M059J (cell line): ENCODE measurements at places on chromosomes 6 and 20. TPM values are rescaled to one million over a fixed set of nuclear protein-coding genes. Genes with fewer than 3 reads are reported as not detected.

GRCh38 chr6:26483727-26484126 is 16.4 kb upstream of the BTN1A1 start:
- no peak for DNase-seq

FOXQ1 gene
- not detected in 2 replicates for total RNA-seq

- DNase-seq: no peak
Measured at GRCh38 chr6:3299221-3299620, 40.5 kb downstream of the PSMG4 start.

- DNase-seq: no peak
Measured at GRCh38 chr20:22582386-22582963, 1.9 kb downstream of the FOXA2 start.

- DNase-seq: peak; percentile 38
Measured at GRCh38 chr6:71419217-71420094, 130.8 kb downstream of the OGFRL1 start.

DNA sequence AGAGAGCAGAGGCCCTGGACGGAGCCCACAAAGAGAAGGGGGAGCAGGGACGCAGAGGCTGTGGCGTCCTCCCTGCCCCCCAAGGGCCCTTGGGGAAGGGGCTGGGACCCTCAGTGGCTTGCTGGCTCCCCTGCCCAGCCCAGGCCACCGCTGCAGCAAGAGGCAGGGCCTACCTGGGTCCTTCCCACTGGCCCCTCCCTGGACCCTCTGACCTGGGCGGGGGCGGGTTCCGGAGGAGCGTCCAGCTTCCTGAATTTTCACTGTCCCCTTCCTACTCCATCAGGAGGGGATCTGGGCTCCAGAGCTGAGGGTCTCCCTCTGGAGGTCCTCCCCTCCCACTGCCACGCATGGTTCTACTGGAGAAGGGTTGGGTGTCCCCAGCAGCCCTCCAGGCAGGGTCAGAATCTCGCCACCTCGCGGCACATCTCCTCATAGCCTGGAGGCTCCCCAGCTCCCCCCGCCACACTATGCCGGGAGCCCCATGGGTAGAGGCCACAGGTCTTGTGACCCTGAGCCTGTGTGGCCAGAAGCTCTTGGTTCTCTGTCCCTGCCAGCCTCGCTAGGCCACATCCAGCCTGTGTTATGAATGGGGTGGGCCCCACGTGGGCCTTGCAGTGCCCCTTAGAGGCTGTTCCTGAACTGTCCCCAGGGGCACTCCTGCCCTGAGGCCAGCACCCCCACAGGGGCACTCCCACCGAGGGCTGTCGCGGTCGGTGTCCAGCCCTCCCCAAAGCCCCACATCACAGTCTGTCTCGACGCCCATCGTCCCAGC is 1.0 kb upstream of the SOX18 start:
- no peak for DNase-seq

SLC12A5 gene
- total RNA-seq: 0.37 and 1.8 TPM in 2 replicates

DNA sequence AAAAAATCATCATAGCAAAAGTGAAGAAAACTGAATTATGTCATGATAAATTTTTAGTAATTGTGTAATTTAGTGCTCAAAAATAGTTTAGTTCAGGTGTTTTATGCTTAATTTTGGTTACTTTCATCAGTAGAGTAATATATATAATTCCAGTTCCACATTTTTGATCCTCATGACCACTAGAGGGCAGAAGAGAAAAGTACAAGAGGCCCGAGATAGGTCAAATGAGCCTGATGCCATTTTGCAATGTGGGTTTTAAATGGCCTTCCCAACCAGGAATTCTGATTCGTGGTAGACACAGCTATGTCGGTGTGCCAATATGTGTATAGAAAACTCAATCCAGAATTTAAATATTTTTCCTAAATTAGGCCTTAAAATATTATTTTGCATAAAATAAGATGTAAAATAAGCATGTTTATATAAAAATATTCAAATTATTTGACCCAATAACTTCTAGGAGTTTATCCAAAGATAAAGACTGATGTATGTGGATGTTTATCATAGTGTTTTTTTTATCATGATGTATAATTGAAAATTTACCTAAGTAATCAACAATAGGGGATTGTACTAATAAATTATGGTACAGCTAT is 159.7 kb upstream of the RPS6KA2 start:
- DNase-seq: peak; percentile 65

DNA sequence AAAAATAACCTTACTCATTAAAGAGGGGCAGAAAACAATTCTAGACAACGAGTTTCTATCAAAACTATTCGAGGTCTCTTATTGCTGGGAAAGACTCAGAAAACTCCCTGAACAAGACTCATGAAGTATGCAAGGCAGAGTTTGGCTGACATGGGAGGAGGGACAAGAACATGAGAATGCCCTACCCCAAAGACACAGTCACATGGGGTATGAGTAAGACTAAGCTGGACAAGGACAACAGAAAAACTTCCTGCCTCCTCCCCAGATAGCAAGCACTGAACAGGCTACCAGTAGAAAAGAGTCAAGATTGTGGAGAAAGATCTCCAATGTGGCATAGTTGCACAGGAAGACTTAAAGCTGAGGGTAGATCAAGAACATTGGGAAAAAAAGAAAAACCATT is 39.7 kb upstream of the PHIP start:
- DNase-seq: peak; percentile 18

PPIL6 gene
- total RNA-seq: 2.1 and 9.6 TPM in 2 replicates

DNA sequence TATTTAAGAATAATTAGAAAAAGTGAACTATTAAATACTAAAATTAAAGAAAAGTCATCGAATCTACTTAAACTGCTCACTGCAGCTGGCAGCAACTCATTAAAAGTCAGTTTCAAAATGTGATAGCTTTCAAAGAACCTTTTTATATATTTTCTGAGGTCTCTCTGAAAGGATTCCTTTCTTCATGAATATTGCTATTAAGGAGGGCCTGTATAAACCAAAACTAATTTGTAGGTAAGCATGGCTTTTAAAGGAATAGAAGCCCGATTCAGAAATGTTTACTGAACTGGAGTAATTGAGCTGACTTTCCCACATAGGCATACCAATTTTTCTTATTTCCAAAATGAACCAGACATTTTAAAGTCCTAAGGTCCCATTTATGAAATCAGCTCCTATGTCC is 41.2 kb upstream of the ENPP1 start:
- no peak for DNase-seq

- DNase-seq: peak; percentile 88
Measured at GRCh38 chr20:38001173-38001875, 31.9 kb downstream of the TTI1 start.

DNA sequence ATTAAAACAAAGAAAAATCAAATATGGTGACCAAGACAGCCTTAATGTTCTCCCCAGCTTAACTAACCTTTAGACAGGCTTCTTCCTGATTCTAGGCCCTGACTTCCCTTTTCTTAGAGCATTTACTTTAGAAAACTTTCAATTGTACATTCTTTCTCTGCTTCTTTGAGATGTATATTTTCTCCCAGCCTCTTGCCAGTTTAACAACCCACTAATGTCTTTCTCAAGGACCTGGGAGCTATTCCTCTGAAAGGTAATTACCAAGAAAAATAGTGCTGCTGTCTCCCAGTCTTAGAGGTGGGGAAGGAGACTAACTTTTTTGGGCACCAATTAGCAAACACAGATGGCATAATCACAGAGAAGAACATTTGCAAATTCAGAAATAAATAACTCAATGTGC is 62.8 kb upstream of the KCNQ5 start:
- DNase-seq: no peak

DNA sequence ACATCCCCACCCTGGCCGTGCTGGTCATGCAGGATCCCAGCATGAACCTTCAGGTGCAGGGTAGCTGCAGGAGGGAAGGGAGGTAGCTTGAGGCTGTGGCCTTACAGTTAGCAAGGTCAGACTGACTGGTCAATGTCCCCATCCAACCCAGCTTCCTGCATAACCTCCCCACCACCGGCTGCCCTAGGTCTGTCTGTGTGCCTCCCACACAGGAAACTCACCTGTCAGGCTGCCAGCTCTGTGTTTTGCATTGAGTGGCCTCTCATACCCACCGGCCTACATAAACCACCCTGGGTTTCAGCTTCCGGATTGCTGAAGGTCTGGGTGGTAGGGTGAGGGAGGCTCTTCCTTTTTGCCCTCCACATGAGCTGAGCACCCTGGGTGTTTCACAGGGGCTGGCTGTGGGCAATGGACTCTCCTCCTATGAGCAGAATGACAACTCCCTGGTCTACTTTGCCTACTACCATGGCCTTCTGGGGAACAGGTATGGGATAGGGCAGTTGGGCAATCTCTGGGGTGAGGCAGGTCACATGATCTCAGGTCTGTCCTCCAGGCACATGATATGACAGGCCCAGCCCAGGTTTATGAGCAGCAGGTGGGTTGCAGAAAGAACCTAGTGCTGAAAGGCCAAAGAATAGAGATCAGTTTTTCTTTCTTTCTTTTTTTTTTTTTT is 1.8 kb downstream of the CTSA start:
- no peak for DNase-seq

- no peak for DNase-seq
Measured at GRCh38 chr6:161108916-161109315, 117.3 kb downstream of the MAP3K4 start.

THBD gene
- 31.5 and 45.2 TPM in 2 replicates for total RNA-seq

GRCh38 chr6:139587469-139587868 is 213.0 kb upstream of the CITED2 start:
- DNase-seq: peak; percentile 99

DNA sequence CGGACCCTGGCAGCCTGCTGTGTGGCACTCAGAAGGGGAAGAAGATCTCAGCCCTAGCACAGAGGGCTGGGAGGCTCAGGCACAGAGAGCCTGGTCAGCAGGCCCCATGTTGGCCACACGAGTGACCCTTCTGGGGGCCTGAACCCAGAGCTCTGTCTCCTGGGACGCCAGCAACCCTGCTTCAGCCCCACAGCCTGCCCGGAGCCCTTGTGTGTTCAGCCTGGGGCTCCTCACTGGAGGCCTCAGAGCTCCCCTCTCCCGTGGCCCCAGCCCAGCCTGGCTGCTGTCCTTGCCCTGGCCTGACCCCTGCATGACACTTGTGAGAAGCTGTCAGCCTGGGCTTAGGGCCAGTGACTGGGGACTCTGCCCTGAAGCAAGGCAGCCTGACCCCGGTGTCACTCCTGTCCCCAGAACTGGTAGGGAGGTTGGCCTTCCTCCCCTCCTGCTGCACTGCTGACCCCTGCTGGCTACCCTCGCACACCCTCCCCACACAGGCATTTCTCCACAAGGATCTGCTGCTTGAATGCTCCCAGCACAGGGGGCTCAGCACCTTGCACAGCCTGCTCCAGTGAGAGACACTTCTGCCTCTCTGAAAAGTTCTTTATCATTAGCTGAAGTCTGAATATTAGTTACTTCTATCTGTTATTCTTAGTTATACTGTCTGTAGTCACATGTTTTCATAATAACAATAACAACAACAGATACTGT is 15.4 kb upstream of the IP6K3 start:
- DNase-seq: peak; percentile 55

GRCh38 chr6:63864671-63865318 is 229.2 kb downstream of the PHF3 start:
- no peak for DNase-seq

DNA sequence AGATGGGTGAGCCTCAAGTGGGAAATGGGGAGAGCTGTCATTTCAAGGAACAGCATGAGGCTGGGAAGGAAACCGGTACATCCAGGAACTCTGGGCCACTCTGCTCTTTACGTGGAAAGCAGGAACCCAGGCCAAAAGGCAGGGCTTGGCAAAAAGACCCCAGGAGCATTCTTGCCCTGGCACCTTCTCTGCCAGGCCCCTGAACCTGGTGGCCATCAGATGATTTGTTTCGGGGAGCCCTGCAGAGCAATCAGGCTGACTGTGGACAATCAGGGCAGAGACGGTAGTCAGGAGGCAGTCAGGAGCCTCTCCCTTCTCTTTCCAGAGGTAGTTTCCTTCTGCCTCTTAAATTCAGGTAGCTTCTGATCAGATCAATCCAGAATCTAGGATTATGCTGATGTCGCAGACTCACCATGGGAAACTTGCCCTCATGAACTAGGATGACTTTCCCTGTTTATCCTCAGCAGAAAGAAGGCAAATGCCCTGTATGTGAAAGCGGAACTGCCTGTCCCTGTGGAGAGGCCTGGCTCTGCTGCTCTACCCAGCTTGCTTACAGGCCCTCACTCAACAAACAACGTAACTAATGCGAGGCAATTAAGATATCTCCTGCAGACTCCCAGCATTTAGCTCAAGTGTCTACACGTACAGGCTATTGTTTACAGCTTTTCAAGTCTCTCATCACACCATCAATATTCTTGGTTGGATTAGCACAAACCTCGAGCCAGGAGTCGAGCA is 36.6 kb downstream of the EZR start:
- no peak for DNase-seq

DNA sequence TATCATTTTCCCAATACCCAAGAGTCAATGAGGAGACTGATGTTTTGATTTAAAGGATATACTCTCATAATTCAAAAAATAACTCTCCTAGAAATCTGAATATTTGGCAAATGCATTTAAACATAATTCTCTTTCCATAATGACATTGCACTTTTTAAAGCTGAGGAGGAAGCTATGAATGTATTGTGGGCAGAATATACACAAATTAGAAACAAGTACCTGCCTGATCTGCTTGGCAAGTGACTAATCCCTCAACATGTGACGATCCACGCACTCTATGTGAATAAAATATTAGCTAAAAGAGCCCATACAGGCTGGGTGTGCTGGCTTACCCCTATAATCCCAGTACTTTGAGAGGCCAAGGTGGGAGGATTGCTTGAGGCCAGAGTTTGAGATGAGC is 88.3 kb upstream of the CCDC28A start:
- no peak for DNase-seq

CRISP3 gene
- not detected in 2 replicates for total RNA-seq

GRCh38 chr6:36180126-36180525 is 16.4 kb upstream of the BRPF3 start:
- DNase-seq: no peak

- DNase-seq: no peak
Measured at GRCh38 chr6:39952167-39952566, 17.9 kb upstream of the MOCS1 start.

DNA sequence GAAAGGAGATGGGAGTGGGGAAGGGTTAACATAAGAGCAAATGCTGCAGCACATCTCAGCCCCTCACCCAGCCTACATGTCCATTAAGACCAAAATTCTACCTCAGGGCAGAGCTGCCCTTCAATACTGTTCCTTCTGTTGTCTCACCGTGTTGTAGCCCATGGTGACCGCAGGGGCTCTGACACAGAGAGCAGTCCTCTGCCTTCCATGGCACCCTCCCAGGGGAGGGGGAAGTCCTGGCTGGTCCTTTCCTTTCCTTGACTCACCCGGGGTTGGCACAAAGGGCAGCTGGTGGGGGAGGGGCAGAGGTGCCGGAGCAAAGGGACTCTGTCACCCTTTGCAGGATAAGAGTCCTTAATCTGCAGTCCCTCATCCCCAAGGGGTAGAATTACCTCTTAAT is 15.2 kb downstream of the NKX2-2 start:
- DNase-seq: peak; percentile 62
